ENCODE measurements at places on chromosomes 11 and 22. TPM values are rescaled to one million over a fixed set of nuclear protein-coding genes. Genes with fewer than 3 reads are reported as not detected.

The GGT1 gene
- 3.6 TPM for total RNA-seq

The UPK3A gene
- total RNA-seq, result not detected

The CTSW gene
- 0.60 TPM for total RNA-seq

The RIMBP3B gene
- total RNA-seq, result 0.08 TPM

The PRR33 gene
- total RNA-seq, result not detected

The CCDC81 gene
- 0.88 TPM for total RNA-seq

DNA sequence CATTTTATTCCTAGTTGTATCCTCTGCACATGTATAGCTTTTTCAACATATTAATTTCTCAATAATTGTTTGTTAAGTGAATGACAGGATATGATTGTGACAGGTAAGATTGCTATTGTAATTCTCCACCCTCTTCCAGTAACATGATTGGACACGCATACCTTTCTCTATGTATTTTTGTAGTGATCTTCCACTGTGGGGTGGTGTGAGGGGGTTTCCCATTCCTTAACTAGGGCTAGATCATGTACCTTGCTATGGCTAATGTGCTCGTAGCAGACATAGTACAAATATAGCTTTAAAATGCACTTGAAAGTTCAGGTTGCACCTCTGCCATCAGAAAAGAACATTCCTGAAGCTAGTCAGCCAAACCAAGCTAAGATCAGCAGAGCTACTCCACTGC, 2392.8 kb upstream of the RAG2 start:
- H3K4me3 ChIP-seq, result no peak overlapping the region
- no peaks in the 10 kb centered on the region for H3K36me3 ChIP-seq
- H3K27ac ChIP-seq, result no peak overlapping the region
- H3K4me1 ChIP-seq, result no peaks in the 10 kb centered on the region
- no peaks in the 10 kb centered on the region for H3K27me3 ChIP-seq

- DNase-seq, result no peak
- H3K36me3 ChIP-seq, result no peaks in the 10 kb centered on the region
- H3K27me3 ChIP-seq, result no peaks in the 10 kb centered on the region
- no peak overlapping the region for H3K27ac ChIP-seq
- no peaks in the 10 kb centered on the region for H3K4me1 ChIP-seq
Observed at GRCh38 chr11:59710136-59710847, 3.4 kb downstream of the OR10V1 start.

GRCh38 chr11:109308551-109308950, 113.4 kb upstream of the C11orf87 start:
- no peak overlapping the region for H3K4me3 ChIP-seq
- no peaks in the 10 kb centered on the region for H3K27me3 ChIP-seq
- DNase-seq, result no peak
- H3K27ac ChIP-seq, result no peak overlapping the region
- no peaks in the 10 kb centered on the region for H3K4me1 ChIP-seq
- no peaks in the 10 kb centered on the region for H3K36me3 ChIP-seq

DNA sequence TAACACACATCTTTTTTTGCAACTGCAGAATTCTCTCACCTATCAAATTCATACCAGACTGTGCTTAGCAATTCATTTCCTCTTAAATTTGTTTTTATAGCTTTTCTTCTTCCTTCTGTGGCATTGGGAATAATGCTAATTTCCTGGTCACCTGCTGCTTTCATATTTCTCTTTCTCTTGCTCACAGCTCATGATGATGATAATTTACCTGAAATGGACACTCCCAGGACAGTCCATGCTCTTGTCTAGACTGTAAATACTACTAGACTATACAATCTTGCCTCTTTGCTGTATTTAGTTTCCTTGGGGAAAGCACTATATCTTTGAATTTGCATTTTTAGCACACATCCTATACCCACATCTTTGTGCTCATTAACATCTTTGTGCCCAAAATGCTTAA, 15.5 kb downstream of the CASP5 start:
- no peak for DNase-seq
- no peaks in the 10 kb centered on the region for H3K4me1 ChIP-seq
- no peaks in the 10 kb centered on the region for H3K36me3 ChIP-seq
- H3K27me3 ChIP-seq, result no peaks in the 10 kb centered on the region
